ENCODE measurements at places on chromosomes 12 and 14.

DNA sequence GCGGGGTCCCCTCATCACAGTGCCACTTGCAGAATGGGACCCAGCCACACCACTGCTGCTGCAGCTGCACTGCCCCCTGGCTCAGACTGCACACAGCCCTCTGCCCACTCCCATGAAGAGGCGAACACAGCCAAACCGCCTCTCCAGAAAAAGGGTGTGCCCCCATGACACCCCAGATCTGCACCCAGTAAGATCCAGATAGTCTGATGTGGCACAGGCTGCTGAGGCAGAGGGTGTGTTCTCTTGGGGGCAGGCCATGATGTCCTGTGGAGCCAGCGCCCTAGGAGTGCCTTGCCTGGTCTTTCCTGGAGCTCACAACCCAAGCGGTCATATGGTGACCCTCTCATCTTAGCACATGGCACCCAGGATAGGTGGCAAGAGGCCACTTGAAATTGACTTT, 44.4 kb downstream of the SLC8B1 start:
- no peak for DNase-seq

GRCh38 chr12:112937741-112938719, at the start of gene OAS3:
Gene OAS3, plus strand, starts transcription at chr12:112938474. Its CDS starts 57 bp downstream, at chr12:112938531.
- DNase-seq, result peak; percentile 67

DNA sequence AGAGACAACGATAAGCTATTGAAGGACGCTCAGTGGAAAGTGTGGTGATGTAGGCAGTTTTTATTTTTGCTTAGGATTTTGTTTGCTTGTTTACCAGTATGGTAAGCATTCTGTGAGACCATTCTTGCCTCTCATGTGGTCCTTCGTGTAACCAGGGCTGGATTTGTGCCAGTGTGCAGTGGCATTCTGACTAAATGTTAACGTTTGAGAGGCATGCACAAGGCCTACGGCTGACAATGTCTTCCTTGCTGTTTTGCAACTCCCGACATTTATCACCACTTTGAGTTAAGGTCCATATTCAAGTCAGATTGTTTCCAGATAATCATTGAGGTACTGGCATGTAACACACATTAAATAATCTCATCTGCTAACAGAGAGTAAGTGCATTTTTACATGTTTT, 102.3 kb upstream of the BCAT1 start:
- DNase-seq, result no peak

- DNase-seq, result no peak
Observed at GRCh38 chr12:41980390-41980789, 164.3 kb downstream of the GXYLT1 start.

DNA sequence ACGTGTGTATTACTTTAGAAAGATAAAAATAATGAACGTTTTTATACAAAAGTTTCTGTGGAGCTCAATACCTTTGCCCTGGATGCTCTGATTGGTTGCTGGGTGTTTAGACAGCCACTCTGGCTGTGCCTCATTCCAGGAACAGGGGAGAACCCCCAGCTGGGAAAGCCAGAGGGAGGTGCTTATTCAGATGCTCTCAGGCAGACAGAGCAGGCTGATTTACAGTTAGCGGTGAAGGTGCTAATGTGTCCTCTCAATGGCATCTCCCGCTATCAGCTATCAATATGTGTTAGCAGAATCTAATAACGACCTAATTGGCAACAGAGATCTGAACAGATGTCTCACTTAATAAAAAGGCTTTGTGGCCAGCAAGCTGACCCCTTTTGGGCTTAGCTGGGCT, 402.3 kb downstream of the NUAK1 start:
- DNase-seq, result no peak

GRCh38 chr14:60512126-60512525, 3.2 kb downstream of the SIX6 start:
- no peak for DNase-seq

GRCh38 chr12:105462831-105463230, 132.3 kb downstream of the C12orf75 start:
- DNase-seq, result no peak

DNA sequence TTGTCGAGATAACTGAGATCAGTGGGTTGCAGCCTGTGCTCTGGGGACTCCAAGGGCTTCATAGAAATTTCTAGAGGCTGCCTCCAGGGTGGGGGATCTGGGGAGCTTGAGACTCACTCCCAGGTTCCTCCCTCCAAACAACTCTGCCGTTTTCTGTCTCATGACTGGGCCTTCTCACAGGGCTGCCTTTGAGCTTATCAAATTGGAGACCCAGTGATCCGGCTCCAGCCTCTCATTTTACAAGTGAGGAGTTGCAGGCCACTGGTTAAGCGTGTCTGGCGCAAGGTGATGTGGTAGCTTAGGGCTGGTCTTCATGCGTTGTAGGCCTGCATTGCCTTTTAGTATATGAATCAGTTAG, 85.8 kb downstream of the SLC25A47 start:
- no peak for DNase-seq

- no peak for DNase-seq
Observed at GRCh38 chr14:86777963-86778602, 1214.9 kb downstream of the GALC start.

DNA sequence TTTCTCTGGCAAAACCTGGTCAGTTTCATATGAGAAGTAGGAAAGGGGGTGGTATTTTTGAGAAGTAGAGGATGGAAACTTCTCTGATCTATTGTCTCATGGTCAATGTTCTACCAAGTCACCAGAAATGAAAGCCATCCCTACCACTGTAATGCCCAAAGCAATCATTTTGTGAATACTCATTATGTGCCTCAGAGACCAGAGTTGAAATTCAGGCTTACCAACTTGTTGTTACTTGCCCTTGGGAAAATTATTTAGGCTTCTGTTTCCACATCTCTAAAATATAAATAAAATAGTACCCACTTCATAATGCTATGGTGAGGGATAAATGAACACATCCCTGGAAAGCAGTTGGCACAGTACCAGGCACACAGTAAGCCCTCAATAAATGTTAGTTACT, 723.7 kb upstream of the TBX3 start:
- no peak for DNase-seq

DNA sequence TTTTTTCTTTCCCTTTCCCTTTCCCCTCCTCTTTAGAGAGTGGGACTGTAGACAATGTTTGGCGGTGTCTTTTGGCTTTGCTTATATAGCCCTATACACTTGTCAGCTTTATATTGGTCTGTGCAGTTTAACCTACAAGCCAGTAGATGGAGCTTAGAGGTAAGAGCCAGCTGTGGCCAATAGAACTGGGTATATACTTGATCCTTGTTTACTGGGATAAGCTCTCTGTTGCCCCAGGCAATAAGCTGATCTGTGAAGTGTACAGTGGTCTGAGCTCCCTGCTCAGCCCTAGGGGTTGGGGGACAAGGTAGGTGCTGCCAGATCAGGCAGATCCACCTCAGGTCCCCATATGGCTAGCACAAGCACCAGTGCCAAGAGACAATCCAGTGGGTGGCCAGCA, 434.1 kb downstream of the NOVA1 start:
- no peak for DNase-seq

GRCh38 chr12:52667509-52667908, 12.7 kb downstream of the KRT1 start:
- no peak for DNase-seq

GRCh38 chr12:47491516-47492305, 214.1 kb downstream of the RPAP3 start:
- DNase-seq, result no peak

DNA sequence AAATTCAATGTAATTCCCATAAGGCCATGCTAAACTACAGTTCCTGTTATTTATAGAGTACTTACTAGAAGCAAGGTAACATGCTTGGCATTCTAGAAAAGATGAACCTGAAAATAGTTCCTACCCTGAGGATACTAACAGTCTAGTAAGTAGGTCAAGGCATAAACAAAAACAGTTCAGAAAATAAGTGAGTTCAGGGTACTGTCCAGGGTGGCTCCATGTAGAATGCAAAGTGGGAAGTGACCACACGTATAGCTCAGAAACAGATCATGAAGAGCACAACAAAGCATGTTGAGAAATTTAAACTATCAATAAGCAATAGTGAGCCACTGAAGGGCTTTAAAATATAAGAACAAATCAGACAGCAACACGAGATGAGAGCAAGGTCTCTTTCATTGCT, 2.3 kb downstream of the TMED10 start:
- no peak for DNase-seq

- DNase-seq, result no peak
Observed at GRCh38 chr12:28331130-28331529, 140.9 kb downstream of the CCDC91 start.

DNA sequence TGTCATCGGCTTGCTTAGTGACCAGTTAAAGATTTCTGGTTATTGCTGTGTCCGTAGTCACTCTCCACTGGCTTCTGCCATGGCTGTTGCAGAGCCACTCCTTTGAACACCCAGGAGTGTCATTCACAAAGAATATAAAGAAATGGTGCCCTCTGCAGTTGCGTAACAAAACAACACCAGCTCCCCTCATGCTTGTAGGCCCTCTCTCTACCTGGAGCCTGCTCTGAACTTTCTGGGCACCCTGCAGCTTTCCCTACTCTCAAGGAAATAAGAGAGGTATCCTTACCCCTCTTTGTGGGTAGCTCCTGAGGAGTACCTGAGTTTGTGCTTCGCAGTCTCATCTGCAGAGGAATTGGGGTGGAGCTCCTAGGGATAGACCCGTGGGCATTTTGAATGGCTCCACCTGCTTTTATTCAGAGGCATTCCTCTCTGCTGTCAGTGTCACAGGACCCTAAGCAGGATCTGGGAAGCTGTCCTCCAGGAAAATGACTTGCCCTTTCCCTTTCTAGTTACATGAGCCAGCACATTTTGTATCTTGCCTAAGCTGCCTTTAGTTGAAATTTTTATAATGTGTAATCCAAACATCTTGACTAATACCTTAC, 97.2 kb upstream of the TMEM260 start:
- DNase-seq, result no peak

DNA sequence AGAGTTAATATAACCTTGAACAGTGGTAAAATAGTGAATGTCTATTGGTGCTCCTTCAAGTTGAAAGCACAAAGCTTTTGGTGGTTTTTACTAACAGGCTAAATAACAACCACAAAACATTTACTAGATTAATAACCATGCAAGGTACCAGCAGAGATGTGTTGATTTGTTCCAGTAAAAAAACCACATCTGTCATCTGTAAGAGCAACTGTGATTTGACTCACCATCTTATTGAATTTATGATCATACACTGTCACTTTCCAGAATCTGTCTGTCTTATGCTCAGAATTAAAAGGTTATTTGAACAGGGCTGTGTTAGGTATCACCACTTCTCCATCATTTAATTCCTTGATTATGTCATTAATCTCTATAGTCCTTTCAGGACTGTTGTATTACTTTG, 107.0 kb upstream of the PTHLH start:
- no peak for DNase-seq

- DNase-seq, result no peak
Observed at GRCh38 chr14:39232554-39233415, 930 bp upstream of the MIA2 start.

DNA sequence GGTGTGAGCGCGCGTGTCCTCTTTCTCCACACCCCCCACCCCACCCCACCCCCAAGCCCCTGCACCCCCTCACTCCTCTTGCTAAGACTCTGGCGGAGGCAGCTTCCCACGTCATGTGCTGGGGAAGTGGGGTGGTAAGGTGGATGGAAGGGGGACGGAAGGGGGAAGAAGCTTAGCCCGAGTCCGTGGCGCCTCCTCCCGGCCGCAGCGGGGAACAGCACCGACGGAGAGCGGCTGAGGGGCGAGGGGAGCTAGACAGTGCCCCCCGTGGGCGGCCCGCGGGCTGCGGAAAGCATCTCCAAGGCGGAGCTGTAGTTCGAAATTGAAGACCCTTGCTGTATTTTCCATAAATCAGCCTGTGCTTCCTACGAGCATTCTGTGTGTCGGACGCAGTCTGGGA, 588 bp upstream of the GRIN2B start:
- DNase-seq, result no peak

DNA sequence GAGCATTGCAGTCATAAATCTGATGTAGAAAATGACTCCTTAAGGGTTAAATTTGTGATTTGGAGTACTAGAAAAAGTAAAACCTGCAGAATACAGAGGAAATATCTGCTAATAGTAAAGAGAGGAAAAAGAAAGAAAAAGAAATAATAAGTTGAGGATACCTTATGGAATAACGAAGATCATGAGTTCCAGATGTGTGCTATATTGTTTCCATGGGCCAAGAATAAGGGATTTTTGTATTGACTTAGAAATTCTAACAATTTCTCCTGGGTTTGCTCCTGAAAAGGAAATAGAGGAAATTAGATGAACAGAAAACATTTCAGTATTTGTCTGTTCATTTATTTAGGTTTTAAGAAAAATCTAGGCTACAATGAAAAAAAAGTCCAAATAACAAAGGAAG, 115.3 kb downstream of the ALG10B start:
- no peak for DNase-seq

- no peak for DNase-seq
Observed at GRCh38 chr14:55849833-55850232, 268.4 kb upstream of the PELI2 start.

DNA sequence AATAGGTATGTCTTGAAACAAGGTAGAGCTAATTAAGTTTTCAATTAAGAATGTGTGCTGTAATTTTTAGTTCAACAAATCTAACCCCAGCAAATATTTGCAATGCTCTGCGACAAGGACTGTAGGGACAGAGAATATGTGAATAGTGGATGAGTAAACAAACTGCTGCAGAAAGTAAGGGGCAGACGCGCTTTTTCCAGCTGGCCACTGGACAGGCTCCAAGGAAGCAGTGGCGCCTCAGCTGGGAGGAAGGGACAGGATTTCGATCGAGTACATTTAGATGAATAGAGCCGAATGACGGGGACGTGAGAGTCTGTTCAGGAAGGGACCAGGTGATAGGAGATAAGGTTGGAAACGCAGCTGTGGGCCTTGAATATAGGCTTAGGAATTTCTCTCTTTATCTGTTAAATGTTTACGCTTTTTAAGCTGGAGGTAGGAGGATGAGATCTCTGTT, 69.3 kb downstream of the ELK3 start:
- DNase-seq, result no peak

- DNase-seq, result no peak
Observed at GRCh38 chr12:77060883-77061240, 4.5 kb downstream of the E2F7 start.

- DNase-seq, result no peak
Observed at GRCh38 chr12:101927036-101927435, 49.7 kb downstream of the DRAM1 start.

GRCh38 chr12:65372574-65372973, 94.1 kb downstream of the MSRB3 start:
- no peak for DNase-seq

- no peak for DNase-seq
Observed at GRCh38 chr14:100132161-100132902, 27.1 kb downstream of the DEGS2 start.

DNA sequence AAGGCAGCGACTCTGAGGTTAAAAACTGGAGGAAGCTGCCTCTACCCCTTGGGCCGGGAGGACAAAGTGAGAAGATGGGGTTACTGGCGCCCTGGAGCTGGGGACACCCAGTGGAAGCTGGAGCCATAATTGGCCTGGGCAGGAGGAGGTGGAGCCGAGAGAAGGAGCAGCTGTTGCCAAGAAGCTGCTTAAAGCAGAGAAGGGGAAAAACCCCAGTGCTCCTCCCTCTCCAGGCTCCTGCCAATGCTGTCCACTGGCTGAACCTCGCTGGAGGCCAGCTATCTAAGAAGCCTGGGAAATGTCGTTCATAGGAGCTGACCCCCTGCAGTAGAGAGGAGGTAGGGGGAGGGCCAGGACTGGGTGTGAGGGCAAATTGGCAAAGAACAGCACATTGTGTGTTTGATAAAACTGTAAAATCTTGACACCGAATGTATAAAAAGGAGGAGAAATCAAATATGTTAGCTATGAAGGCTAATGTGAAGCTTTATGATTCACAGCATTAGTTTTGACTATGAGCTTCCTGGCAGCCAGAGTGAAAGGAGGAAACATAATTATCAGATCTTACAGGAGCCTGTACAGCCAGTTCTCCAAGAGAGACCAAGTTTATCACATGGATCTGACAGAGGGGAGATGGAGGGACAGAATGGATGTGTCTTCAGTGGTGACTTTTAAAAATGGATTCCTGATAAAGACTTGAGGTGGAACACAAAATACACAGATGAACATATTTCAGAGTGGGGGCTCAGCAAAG, 9.5 kb downstream of the HHIPL1 start:
- no peak for DNase-seq

Data from activated T-cell treated with anti-CD3 and anti-CD28 coated beads, Interleukin-2, amount 50 U/mL, for 1 hour (primary cell).